ENCODE measurements at places on chromosomes 6 and 20.
A peak's percentile ranks its signal among the peaks of the same experiment; 100 is the strongest.

GRCh38 chr6:111793711-111794111 is 79.5 kb downstream of the FYN start:
- peak; percentile 41 for DNase-seq

DNA sequence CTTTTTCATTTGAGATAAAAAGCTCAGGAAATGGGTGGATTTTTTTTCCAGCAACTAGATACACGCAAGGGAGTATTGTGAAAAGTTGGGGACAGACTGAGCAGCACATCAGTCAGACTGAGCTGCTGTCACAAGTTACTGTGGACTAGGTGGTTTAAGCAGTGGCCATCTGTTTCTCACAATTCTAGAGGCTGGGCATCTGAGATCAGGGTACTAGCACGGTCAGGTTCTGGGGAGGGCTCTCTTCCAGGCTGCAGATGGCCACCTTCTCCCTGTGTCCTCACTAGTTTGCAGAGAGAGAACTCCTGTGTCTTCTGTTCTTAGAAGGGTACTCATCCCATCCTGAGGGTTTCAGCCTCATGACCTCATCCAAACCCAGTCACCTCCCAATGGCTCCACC is 178.3 kb downstream of the SYNDIG1 start:
- DNase-seq, result no peak

DNA sequence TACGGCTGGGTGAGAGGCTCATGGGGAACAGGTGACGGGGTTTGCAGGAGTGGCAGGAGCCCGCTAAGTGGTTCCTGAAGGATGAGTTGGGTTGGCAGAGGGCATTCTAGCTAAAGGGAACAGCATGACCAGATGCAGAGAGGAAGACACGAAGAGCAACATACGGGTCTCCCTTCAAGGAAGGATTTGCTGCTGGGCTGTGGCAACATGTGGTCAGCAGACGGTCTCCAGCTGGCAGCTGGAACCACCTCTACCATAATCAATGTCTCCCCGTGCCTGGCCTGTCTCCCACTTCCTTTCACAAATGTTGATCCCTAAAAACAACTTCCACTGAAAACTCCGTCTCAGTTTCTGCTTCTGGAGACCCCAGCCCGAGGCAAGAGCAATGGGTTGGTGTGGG is 80.6 kb upstream of the SULF2 start:
- no peak for DNase-seq

GRCh38 chr20:31515072-31515774 is 981 bp downstream of the HM13 start:
- no peak for DNase-seq

GRCh38 chr6:105364243-105364642 is 38.6 kb downstream of the PREP start:
- DNase-seq, result no peak

- DNase-seq, result no peak
Measured at GRCh38 chr20:58375759-58376352, 13.2 kb upstream of the VAPB start.

GRCh38 chr6:2579804-2580570 is 170.7 kb downstream of the MYLK4 start:
- DNase-seq, result no peak

- DNase-seq, result no peak
Measured at GRCh38 chr6:139392794-139393193, 18.3 kb upstream of the CITED2 start.

DNA sequence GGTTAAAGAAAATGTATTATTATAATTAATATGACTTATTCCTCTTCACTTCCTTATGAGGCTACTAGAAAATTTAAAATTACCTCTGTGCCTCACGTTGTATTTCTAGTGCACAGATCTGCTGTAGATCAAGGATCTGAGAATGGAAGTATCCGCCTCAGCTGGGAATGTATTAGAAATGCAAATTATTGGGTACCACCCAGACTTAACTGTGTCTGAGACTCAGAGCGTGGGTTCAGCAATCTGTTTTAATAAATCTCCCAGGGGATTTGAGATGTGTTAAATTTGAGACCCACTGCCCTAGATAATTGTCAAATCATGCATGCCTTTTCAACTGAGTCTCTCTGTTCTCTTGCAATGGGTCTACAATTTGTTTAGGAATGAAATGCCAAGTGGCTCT is 658.0 kb upstream of the NOX3 start:
- DNase-seq, result no peak

DNA sequence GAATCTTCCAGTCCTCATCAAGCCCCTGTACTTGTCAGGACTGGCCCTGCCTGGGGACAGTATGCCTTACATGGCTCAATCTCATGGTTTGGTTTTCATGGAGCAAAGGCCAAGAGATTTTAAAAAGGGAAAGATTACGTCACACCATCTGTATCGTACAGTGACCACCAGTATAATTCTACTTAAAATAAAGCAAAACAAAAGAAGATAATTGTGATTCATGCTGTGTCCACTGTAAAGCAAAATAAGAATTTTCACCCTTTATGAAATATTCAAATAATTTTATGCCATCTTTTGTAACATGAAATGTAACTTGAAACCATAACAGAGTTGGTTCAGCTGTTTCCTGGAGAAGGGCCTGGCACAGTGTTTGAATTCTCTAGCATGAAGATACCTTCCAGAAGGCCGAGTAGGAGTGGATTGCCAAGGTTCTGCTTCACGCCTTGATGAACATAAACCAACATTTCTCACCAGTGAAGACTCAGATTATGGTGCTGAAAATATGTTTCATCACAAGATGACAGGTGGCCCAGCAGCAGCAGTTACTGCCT is 486.5 kb downstream of the RFPL4B start:
- no peak for DNase-seq

DNA sequence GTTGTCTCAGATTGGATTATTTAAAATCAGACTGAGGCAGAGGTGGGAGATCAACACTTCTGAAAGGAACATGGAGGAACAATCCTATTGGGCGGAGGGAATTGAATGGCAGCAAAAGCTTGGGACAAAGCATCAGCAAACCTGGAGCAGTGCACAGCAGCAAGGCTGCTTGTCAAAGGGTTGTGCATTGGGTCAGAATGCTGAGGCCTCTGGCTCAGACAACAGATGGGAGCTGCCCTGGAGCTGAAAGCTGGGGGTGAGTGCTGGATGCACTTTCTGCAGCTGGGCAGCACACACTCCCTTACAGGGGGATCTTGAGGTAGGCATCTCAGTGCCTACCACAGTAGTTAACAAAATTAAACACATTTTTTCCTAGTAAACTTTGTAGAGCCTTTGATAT is 634.4 kb upstream of the MMS22L start:
- DNase-seq, result no peak

DNA sequence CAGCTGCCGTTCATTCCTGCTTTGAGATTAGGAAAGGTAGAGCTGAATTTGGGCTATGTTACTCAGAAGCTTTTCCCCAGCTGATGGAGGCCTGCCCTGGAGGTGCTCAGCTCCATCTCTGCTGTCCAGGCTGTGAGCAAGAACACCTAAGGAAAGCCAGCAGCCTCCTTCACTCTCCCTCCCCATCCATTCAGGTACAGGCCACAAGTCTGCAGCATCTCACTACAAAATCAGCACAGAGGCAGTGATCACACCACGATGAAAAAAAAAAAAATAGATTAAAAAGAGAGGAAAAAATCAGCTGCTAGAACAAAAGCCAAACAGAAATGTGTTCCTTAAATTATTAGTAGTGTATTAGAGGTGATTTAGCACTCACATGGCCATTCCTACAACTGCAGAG is 515.0 kb downstream of the CDH26 start:
- no peak for DNase-seq

GRCh38 chr6:24131751-24132150 is 5.7 kb downstream of the NRSN1 start:
- no peak for DNase-seq

DNA sequence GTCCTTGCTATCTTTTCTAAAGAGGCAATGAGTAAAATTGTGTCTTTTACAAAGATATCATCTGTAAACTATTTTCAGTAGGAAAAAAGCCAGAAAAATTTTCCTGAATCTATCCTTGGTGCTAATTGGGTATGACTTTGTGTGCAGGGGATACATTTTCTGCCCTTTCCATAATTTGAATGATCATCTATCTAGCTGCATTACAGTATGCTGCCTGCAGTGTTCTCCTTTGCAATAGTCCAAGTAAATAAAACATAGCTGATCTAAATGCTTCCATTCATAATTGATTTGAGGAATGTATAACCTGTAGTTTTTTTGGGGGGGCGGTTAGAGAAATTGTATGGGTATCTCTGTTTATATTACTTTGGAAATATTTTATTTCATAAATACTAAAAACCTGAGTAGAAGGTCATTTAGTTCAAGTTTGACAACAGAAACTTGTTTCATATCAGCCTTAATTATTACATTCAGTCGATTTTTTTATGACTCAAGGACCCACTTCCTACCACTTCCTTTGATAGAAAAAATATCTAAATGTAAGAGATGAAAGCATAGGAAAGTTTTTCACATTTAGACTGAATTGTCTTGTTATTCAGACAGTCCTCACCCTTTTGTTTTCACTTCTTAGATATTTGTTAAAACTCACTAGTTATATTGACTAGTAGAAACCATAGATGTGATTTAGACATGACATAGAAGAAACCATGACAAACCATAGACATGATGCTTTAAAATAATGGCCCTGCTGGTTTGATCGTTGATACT is 75.3 kb downstream of the AIG1 start:
- DNase-seq, result no peak

Data from stimulated activated CD8-positive, alpha-beta memory T cell treated with anti-CD3 and anti-CD28 coated beads, Interleukin-4, amount 100 ng/mL, for 24 hours (primary cell).